ENCODE measurements at places on chromosomes 5 and 9.

- no peak for DNase-seq
Measured at GRCh38 chr5:98110791-98111190, 662.7 kb upstream of the RGMB start.

DNA sequence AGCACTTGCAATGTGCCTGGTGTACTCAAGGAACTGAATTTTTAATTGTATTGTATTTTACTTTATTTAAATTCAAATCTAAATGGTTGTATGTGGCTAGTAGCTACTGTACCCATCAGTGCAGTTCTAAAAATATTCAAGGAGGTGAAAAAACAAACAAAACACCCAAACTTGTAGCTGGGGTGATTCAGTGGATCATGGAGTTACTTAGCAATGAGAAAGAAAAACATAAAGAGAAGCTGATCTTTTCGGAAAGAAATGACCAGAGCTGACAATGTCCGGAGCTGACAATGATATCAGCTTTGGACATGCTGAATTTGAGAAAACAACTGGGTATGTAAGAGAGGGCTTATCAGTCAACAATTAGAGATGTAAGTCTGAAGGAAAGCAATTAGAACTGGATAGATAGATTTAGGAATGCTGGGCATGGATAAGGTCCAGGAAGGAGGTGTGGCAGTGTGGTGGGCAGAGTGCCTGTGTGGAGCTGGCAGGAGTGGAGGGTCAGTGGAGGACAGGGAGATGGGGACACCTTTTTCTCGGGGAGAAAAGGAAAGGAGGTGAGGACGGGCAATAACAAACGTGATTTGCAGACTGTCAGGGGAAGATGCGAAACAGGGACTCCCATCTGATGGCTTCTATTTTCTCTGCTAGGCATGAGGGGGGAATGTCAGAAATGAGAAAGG lies 113.2 kb downstream of the DCP2 start:
- DNase-seq: no peak

DNA sequence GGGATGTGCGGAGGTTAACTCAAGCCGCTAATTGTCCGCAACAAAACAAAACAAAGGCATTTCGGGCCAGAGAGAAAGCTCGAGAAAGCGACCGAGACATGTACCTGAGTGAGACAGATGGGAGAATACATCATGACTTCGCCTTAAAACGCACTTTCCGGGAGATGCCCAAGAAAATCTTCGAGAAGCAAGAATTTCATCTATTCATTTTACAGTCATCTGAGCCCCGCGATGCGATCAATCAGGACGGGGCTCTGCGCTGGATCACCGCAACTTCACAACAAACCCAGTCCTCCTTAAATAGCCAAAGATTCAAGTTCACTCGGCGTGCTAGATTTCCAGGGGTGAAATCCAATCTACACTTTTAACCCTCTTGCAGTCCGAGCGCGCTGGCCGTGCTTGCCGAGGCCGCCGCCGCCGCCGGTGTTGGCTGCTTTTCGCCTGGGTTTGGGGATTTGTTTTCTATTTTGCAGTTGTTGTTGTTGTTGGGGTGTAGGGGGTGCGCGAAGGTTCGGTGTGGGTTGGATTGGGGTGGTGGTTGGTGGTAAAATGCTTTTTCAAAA lies 482 bp downstream of the NFIB start:
- peak; percentile 48 for DNase-seq

DNA sequence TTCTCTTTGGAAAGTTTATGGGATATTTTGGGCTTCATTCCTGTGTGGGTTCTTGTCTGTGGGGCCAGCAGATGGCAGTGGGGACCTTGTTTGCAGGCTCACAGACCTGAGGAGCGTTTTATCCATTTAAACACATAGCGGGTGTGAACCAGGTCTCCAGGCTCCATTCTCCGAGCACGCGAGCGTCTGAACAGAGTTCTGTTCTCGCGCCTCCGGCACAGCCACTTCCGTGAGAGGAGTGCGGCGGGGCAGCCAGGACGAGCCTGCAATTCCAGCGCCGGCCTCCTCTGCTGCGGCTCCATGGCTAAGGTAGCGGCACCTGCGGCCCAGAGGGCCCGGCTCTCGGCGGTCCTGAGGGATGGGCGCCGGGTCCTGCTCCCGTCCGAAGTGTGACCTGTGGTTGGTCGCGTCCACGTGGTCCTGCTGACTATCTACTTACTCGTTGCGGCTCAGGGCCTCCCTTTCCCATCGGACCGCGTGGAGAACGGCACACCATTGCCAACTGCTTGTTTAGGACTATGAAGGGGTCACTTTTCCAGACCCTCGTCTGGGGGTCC lies 7.3 kb downstream of the NRARP start:
- DNase-seq: no peak

DNA sequence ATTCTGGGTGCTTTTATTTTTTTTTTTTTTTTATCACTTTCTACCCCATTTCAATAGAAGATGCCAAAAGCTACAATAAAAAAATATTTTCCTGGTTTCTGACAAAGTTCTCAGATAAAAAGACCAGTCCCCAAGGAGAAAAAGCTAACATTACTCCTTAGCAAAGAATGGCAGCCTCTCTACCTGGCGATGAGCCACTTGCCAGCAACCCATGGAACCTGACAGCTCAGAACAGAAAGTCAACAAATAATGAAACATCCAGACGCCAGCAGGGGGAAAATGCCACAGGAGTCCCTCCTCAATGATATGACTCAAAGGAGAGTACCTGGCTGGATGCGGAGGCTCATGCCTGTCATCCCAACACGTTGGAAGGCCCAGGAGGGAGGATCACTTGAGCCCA lies 123.2 kb downstream of the MYO10 start:
- no peak for DNase-seq

DNA sequence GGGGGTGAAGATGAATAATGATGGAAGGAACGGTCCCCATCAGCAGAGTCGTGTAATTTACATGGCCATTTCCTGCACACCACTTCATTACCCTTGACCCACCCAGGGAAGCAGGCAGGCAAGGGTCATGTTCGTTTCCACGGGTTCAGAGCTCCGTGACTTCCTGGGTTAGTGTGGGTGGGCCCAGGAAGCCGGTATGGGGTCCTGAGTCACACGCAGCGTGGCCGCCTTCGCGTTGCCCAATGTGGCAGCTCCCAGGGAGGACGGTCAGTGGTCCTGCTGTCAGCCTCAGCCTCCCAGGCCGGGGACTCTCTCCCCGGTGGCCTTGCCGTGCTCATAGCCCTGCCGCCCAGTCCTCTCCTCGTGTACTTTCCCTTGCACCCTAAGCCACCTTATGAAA lies 5.1 kb upstream of the TERT start:
- no peak for DNase-seq

GRCh38 chr9:137457406-137458193 lies 1.5 kb downstream of the NSMF start:
- no peak for DNase-seq

- DNase-seq: no peak
Measured at GRCh38 chr5:157956271-157956885, 97.4 kb upstream of the CLINT1 start.

DNA sequence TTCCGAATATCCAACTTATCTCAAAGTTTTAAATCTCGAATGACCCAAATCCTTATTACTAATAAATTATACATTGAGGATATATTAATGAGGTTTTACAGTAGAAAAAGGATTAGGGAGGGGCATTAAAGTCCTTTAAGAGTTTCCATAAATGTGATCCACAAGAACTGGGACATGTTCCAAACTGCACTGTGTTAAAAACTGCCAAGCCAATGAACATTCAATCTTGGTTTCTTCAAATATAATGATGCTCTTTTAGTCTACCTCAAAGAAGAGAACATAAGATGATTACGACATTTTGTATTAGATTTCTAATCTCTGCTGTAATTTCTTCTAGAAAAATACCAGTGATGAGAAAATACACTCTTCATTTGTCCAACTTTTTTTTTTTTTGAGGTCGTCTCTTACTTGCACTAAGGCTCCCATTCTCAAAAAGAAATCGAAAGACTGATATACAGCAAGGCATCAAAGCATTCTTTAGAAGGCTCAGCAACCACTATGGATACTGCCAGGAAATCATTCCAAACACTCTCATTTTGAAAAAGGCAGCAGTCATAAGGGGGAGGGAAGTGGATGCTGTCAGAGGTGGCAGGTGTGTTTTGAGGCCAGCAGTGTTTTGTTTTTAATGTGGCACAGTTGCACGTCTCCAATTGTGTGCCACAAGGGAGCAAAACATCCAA lies 1.7 kb downstream of the PTAR1 start:
- DNase-seq: no peak

GRCh38 chr5:150945947-150946346 lies 41.2 kb upstream of the ZNF300 start:
- no peak for DNase-seq

GRCh38 chr5:82156874-82157273 lies 121.3 kb downstream of the RPS23 start:
- DNase-seq: no peak
